ENCODE measurements at places on chromosomes 6 and 20. TPM values are rescaled to one million over a fixed set of nuclear protein-coding genes. Genes with fewer than 3 reads are reported as not detected.

Gene GSTA2
- not detected for total RNA-seq

Gene TREML4
- total RNA-seq = not detected

Gene HAO1
- not detected for total RNA-seq

Gene RSPH4A
- total RNA-seq = 1.3 TPM

- no peak for DNase-seq
Measured at GRCh38 chr6:157335829-157336228, 12.5 kb upstream of the TMEM242 start.

DNA sequence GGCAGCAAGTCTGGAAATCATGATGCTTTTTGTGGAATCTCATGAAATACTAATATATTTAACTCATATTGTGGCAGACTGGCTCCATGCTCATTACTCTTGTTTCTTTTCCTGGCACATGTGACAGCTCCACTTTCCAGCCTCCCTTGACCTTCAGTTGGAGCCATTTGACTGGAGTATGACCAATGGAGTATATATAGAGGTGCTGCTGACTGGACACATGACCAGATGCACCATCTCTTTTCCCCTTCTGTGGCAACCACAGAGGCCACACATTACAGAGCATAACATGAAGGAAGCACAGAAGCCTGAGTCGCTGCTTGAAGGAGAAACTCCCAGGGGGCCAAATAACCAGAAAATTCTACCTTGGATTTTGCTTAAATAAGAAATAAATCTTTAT is 77.4 kb downstream of the MKKS start:
- no peak for DNase-seq

DNA sequence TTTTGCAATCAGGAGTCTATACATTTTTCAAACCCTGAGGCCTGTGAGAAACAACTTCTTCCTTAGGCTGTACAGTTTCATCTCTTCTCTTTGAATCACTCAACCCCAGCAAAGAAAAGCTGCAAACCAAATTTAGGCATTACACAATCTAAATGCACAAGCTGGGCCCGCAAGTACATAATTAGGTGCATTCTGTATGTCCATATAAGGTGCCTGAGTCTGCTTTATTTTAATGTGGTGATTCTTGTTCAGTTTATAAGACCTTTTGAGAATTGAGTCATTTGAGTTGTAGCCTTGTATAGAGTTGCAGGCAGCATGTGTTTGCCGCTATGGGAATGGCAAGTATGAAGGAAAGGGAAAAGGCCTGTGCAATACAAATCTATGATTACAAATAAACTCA is 709.6 kb upstream of the MARCKS start:
- DNase-seq = no peak

GRCh38 chr6:90432041-90432775 is 135.6 kb upstream of the BACH2 start:
- no peak for DNase-seq

Data from hematopoietic multipotent progenitor cell (in vitro differentiated cells).